RWPE2 (cell line): ENCODE measurements at places on chromosomes 16 and 17.

DNA sequence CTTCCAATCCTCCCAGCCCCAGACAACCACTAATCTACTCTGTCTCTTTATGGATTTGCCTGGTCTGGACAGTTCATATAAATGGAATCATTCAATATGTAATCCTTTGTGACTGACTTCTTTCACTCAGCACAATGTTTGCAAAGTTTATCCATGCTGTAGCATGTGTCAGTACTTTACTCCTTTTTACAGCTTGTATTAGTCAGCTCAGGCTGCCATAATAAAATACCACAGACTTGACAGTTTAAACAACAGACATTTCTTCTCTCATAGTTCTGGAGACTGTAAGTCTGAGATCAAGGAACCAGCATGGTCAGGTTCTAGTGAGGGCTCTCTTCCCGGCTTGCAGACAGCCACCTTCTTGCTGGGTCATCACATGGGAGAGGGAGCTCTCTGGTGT is 41.3 kb downstream of the GPRC5B start:
- no peak overlapping the region for H3K27ac ChIP-seq
- H3K36me3 ChIP-seq = no peaks in the 10 kb centered on the region
- H3K4me3 ChIP-seq = no peak overlapping the region
- H3K27me3 ChIP-seq = no peaks in the 10 kb centered on the region
- no peaks in the 10 kb centered on the region for H3K4me1 ChIP-seq

DNA sequence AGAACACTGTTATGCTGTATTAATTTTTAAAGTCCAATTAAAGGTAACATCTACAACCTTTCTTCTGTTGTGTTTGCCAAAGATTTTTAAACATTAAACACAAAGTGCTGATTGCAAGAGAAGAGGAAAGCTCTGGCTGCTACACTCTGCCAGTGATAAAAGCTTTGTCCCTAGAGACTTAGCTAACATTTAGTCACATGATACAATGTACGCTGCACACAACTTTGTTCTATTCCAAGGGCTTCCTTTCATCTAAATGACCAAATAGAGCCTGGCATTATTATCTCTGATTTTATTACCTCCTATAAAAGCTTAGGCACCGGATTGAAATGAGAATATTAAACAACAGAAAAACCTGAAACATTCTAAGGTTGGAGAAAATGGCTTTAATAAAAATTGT is 388.7 kb upstream of the PMFBP1 start:
- no peaks in the 10 kb centered on the region for H3K4me1 ChIP-seq
- DNase-seq = no peak
- H3K27me3 ChIP-seq = no peaks in the 10 kb centered on the region
- no peaks in the 10 kb centered on the region for H3K36me3 ChIP-seq

- no peaks in the 10 kb centered on the region for H3K36me3 ChIP-seq
- H3K27me3 ChIP-seq = no peaks in the 10 kb centered on the region
- DNase-seq = no peak
Measured at GRCh38 chr16:30499284-30499683, 26.7 kb downstream of the ITGAL start.

- no peaks in the 10 kb centered on the region for H3K4me1 ChIP-seq
- H3K4me3 ChIP-seq = no peak overlapping the region
- no peaks in the 10 kb centered on the region for H3K36me3 ChIP-seq
- no peak overlapping the region for H3K27ac ChIP-seq
Measured at GRCh38 chr16:66304961-66305360, 61.5 kb upstream of the CDH5 start.

DNA sequence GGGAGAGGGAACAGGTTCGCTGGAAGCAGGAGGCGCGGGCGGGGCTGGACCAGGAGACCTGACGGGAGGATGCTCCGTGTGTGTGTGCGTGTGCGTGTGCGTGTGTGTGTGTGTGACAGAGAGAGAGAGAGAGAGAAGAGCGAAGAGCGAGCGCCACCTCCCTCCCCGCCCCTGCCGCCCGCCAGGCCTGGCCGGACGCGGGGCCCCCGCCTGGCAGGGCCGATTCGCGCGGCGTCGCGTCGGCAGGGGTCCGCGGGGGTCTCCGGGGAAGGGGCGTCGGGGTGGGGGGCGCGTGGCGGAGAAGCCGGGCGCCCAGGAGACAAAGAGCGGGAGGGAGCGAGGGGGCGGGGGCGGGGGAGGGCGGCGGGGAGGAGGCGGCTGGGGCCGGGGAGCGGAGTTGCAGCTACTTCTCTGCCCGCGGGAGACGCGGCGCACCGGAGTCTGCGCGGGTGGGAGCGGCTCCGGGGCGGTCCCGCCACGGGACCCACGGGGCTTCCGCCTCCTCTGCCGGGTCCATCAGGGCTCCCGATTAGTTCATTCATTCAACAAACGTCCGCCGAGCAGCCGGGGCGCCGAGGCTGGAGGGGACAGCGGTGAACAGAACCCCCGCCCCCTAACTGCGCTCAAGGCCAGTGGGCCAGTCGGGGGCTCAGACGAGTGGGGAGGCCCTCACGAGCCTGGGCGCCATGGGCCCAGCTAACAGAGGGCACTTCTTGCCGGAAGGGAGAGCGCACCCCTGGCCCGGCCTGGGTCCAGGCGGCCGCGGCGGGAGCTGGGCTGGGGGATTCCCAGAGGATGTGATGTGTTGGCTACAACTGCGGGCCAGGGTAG is at the start of gene SAMD14:
Gene SAMD14, minus strand, starts transcription at position 433 of the 831 bp plus-strand sequence. CDS start 5,201 bp downstream, outside the sequence.
- no peak for DNase-seq
- peak within 1 kb of the TSS; percentile 22 for H3K4me3 ChIP-seq
- H3K27ac ChIP-seq = no peak within 1 kb of the TSS

GRCh38 chr16:14511800-14512135 is 118.3 kb downstream of the PARN start:
- DNase-seq = no peak
- no peak overlapping the region for H3K4me3 ChIP-seq
- no peaks in the 10 kb centered on the region for H3K27me3 ChIP-seq
- H3K4me1 ChIP-seq = peaks cover 36% of the 10 kb centered on the region

- no peak within 1 kb of the TSS for H3K27ac ChIP-seq
- no peaks in the 10 kb centered on the region for H3K36me3 ChIP-seq
- H3K4me1 ChIP-seq = no peaks in the 10 kb centered on the region
- no peak for DNase-seq
- no peak within 1 kb of the TSS for H3K4me3 ChIP-seq
- H3K27me3 ChIP-seq = no peaks in the 10 kb centered on the region
Measured at GRCh38 chr16:81238296-81239011, at the start of gene BCO1. Gene BCO1, plus strand, starts transcription at chr16:81238689. Its CDS starts 220 bp downstream, at chr16:81238909.

GRCh38 chr17:47700471-47701449 is 6.8 kb downstream of the TBKBP1 start:
- no peak overlapping the region for H3K27ac ChIP-seq
- H3K27me3 ChIP-seq = no peaks in the 10 kb centered on the region
- no peak overlapping the region for H3K4me3 ChIP-seq
- DNase-seq = peak; percentile 47

GRCh38 chr17:68200689-68201417 is 47.0 kb upstream of the AMZ2 start:
- H3K4me3 ChIP-seq = no peak overlapping the region
- peaks cover 46% of the 10 kb centered on the region for H3K27me3 ChIP-seq
- H3K27ac ChIP-seq = no peak overlapping the region
- no peaks in the 10 kb centered on the region for H3K36me3 ChIP-seq
- DNase-seq = peak; percentile 74

- no peak overlapping the region for H3K27ac ChIP-seq
- H3K36me3 ChIP-seq = no peaks in the 10 kb centered on the region
- DNase-seq = no peak
- no peak overlapping the region for H3K4me3 ChIP-seq
- H3K4me1 ChIP-seq = no peaks in the 10 kb centered on the region
Measured at GRCh38 chr17:65902831-65903522, 289.0 kb downstream of the CEP112 start.

- H3K4me1 ChIP-seq = peaks cover 4% of the 10 kb centered on the region
- H3K4me3 ChIP-seq = no peak overlapping the region
- no peaks in the 10 kb centered on the region for H3K27me3 ChIP-seq
- no peak overlapping the region for H3K27ac ChIP-seq
- no peak for DNase-seq
Measured at GRCh38 chr16:13425836-13426235, 494.1 kb upstream of the ERCC4 start.

DNA sequence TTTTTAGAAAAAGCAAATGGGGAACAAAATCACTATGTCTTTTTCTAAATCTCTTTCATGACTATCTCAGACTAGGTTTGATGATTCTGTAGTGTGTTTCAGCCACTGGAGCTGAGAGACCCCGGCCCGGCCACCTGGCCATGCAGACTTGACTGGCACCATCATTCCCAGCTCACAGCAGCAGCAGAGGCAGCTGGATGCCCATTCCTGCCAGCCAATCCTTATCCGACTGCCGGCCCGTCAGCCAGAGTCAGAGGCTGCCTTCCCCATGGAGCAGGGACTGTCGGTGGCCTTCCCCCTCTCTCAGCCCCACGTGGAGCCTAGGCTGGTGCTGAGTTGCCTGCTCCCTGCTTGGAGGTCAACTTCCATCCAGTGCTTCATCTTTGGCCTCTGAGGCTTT is 56.0 kb upstream of the WSB1 start:
- H3K27me3 ChIP-seq = no peaks in the 10 kb centered on the region
- H3K4me3 ChIP-seq = no peak overlapping the region
